ENCODE measurements at places on chromosomes 2 and 18. TPM values are rescaled to one million over a fixed set of nuclear protein-coding genes. Genes with fewer than 3 reads are reported as not detected.

DNA sequence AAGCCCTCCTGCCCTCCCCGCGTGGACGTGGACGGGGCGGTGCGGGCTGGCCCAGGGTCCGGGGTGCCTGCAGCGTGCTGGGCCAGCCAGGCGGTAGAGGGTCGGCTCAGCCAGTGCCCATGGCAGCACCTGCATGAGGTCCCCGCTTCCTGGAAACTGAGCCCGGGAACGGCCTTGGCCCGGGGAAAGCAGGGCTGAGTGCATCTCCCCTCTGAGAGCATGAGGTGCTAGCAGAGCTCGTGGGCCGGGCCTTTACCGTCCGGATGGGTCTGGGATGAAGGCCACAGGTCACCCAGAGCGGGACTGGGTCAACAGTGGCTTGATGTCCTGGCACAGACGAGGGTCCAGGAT lies 39.8 kb downstream of the TSHZ1 start:
- no peak overlapping the region for H3K4me3 ChIP-seq
- H3K36me3 ChIP-seq = no peaks in the 10 kb centered on the region
- H3K4me1 ChIP-seq = peaks cover 6% of the 10 kb centered on the region
- H3K27ac ChIP-seq = no peak overlapping the region
- DNase-seq = no peak
- no peaks in the 10 kb centered on the region for H3K27me3 ChIP-seq

- H3K4me1 ChIP-seq = peaks cover 16% of the 10 kb centered on the region
- H3K36me3 ChIP-seq = no peaks in the 10 kb centered on the region
- no peaks in the 10 kb centered on the region for H3K27me3 ChIP-seq
- DNase-seq = no peak
- H3K27ac ChIP-seq = no peak overlapping the region
- no peak overlapping the region for H3K4me3 ChIP-seq
Observed at GRCh38 chr2:147913701-147914480, 69.1 kb downstream of the ACVR2A start.

GRCh38 chr2:112713926-112714325 lies 6.9 kb upstream of the NT5DC4 start:
- H3K36me3 ChIP-seq = no peaks in the 10 kb centered on the region
- H3K27ac ChIP-seq = no peak overlapping the region
- DNase-seq = no peak
- H3K27me3 ChIP-seq = no peaks in the 10 kb centered on the region

- H3K36me3 ChIP-seq = no peaks in the 10 kb centered on the region
- H3K27ac ChIP-seq = no peak overlapping the region
- peak overlapping the region; percentile 14 for H3K4me3 ChIP-seq
- peak; percentile 82 for DNase-seq
Observed at GRCh38 chr18:13800505-13801259, 23.3 kb upstream of the MC5R start.

DNA sequence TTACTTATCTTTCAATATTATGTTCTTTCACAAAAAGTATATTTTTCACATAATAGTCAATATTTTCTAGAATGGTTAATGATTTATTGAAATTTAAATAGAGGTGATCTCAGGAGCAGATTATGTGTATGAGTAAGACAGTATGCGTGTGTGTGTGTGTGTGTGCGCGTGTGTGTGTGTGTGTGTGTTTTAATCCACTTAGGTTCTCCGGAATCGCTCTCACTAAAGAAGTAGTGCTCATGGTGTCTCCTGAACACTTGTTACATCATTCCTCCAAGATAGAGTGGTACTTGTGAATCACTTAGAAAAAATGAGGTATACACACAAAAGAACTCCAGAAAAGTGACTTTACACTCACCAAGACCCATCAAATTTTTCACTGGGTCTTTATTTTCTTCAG lies 91.0 kb upstream of the KCNH7 start:
- no peak for DNase-seq
- no peak overlapping the region for H3K4me3 ChIP-seq
- no peaks in the 10 kb centered on the region for H3K4me1 ChIP-seq
- H3K27ac ChIP-seq = no peak overlapping the region
- no peaks in the 10 kb centered on the region for H3K27me3 ChIP-seq

DNA sequence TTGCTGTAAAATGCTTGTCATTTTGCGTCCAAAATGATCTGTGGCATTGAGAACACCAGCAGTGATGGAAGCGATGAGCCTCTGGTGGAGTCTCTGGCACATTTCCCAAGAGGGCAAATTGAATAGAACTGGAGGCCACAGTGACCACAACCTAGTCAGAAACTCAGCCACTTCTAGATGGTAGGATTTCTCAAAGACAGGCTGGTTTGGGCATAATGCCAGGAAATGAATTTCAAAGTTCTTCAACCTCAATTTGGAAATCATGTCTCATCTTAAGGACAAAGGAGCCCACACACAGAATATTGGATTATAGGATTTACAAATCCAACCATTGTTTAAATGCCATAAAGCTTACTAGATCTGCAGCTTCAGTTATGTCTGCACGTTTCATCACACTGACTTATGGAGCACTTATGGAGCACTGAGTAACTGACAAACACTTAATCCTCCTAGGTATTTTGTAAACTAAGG lies 132.1 kb downstream of the COL6A3 start:
- H3K4me1 ChIP-seq = no peaks in the 10 kb centered on the region
- H3K27ac ChIP-seq = no peak overlapping the region
- no peaks in the 10 kb centered on the region for H3K36me3 ChIP-seq
- DNase-seq = no peak

Gene UPP2
- not detected for total RNA-seq
